ENCODE measurements at places on chromosomes 13 and 19. TPM values are rescaled to one million over a fixed set of nuclear protein-coding genes. Genes with fewer than 3 reads are reported as not detected.

Gene TUBA3C
- total RNA-seq = not detected

Gene CD22
- total RNA-seq = 0.14 TPM

Gene NLRP11
- not detected for total RNA-seq

Gene PTPRH
- 5.5 TPM for total RNA-seq

Gene ZNF492
- total RNA-seq = 0.09 TPM

Gene PCDH20
- total RNA-seq = not detected

Gene SIGLEC12
- not detected for total RNA-seq

Gene ZNF534
- total RNA-seq = not detected

Gene SIGLECL1
- total RNA-seq = not detected

Gene WDR88
- total RNA-seq = not detected

Gene RASAL3
- total RNA-seq = 0.09 TPM

Gene ADAMTSL5
- total RNA-seq = 2.1 TPM

Gene COL5A3
- total RNA-seq = 2.1 TPM

Gene ATP4A
- not detected for total RNA-seq

Gene ERCC1
- 88.5 TPM for total RNA-seq

Measured in smooth muscle cell of bladder (primary cell).